Naive thymus-derived CD4-positive, alpha-beta T cell (primary cell): ENCODE measurements at places on chromosomes 1 and 21.

DNA sequence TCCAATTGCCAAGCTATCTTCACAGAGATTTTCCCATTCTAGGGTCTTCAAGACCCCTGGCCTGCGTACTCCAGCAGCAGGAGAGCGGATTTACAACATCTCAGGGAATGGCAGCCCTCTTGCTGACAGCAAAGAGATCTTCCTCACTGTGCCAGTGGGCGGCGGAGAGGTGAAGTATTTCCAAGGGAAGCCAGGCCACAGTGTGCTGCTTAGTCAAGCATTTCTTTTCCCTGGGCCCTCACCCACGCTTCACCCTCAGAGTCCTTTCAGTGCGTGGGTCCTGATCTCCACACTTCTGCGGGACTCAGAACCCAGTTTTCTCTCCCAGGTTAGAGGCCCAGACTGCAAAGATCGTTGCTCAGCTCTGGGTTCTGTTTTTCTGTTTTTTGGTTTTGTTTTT is 13.1 kb downstream of the CDCA8 start:
- no peak overlapping the region for H3K4me3 ChIP-seq
- no peak for DNase-seq

GRCh38 chr1:161491472-161491871 is 13.8 kb upstream of the FCGR2A start:
- no peak overlapping the region for H3K4me3 ChIP-seq
- no peak overlapping the region for H3K27ac ChIP-seq
- no peaks in the 10 kb centered on the region for H3K4me1 ChIP-seq
- no peak for DNase-seq
- no peaks in the 10 kb centered on the region for H3K27me3 ChIP-seq

GRCh38 chr1:216894494-216894893 is 171.3 kb upstream of the ESRRG start:
- no peaks in the 10 kb centered on the region for H3K27me3 ChIP-seq
- H3K36me3 ChIP-seq: no peaks in the 10 kb centered on the region
- DNase-seq: no peak
- H3K4me3 ChIP-seq: no peak overlapping the region
- no peak overlapping the region for H3K27ac ChIP-seq

DNA sequence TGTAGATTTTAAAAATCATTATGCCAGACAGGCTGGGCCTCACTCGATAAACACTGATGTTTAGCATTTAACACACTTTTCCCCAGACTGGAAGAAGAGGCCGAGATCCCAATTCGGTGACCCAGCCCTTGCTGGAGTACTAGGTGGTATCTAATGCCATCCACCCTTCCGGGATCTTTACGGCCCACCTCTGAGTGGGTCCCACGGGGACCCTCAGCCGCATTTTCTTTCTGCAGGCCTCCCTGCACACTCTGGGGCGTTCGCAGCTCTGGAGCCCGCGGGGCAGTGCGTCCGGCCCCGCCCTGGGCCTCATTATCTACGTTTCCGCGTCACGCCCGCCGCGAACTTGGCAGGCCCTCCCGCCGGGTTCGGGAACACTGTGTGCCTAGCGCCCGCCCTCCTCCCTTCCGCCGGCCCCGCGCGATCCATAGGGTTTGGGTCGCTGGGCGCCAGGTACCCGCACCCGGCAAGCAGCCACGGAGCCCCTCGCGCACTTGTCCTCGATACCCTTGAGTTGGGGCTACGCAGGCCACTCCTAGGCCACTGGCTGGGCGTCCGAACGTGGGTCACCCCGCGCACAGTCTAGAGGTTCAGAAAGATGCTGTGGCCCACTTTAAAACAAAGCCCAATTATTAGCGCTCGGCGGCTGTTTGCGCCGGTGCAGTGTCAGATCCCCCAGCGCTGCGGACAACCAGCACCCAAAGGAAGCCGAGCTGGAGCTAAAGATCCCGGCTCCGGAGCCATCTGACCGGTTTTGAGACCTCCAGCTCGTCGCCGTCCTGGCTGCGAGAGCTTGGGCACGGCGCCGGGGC is 950 bp upstream of the EVA1C start:
- H3K4me1 ChIP-seq: peaks cover 14% of the 10 kb centered on the region
- peak overlapping the region; percentile 85 for H3K27ac ChIP-seq
- peak; percentile 50 for DNase-seq
- H3K36me3 ChIP-seq: no peaks in the 10 kb centered on the region

DNA sequence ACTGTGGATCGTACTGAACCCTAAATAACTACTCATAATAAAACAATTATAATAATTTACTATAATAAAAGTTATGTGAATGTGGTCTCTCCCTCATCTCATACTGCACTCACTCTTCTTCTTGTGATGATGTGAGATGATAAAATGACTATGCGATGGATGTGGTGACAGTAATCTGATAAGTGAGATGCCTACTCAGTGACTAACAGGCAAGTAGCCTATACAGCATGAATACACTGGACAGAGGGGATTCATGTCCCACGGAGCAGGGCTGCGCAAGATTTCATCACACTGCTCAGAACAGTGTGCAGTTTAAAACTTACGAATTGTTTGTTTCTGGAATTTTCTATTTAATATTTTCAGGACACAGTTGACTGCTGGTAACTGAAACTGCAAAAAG is 304.0 kb downstream of the DUSP10 start:
- no peaks in the 10 kb centered on the region for H3K36me3 ChIP-seq
- DNase-seq: no peak
- no peak overlapping the region for H3K27ac ChIP-seq
- no peak overlapping the region for H3K4me3 ChIP-seq
- no peaks in the 10 kb centered on the region for H3K27me3 ChIP-seq
- H3K4me1 ChIP-seq: no peaks in the 10 kb centered on the region

GRCh38 chr1:15354580-15354965 is 55.1 kb upstream of the EFHD2 start:
- no peaks in the 10 kb centered on the region for H3K36me3 ChIP-seq
- no peak overlapping the region for H3K4me3 ChIP-seq
- no peak for DNase-seq
- H3K27ac ChIP-seq: no peak overlapping the region
- H3K4me1 ChIP-seq: no peaks in the 10 kb centered on the region

- no peaks in the 10 kb centered on the region for H3K27me3 ChIP-seq
- no peak overlapping the region for H3K27ac ChIP-seq
- no peak for DNase-seq
- no peaks in the 10 kb centered on the region for H3K36me3 ChIP-seq
- H3K4me3 ChIP-seq: no peak overlapping the region
Observed at GRCh38 chr1:208450958-208451357, 206.8 kb upstream of the PLXNA2 start.

DNA sequence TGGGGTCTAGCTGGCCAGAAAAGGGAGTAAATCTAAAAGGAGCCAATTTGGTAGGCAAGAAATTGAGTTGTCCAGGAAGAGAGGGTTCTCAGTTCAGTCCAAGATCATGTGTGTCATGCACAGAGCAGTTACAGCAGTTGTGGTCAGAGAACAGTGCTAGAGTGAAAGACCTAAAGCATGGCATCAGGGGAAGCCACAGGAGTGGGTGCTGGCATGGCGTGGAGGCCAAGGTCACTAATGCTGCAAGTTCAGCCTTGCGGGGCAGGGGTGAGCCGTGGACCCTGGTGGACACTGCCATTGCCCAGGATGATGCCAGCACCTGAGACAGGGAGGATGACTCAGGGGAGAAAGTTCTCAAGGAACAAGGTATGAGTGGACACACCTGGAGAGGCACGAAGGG is 16.6 kb upstream of the TMEM125 start:
- H3K4me3 ChIP-seq: no peak overlapping the region
- H3K27ac ChIP-seq: no peak overlapping the region
- no peaks in the 10 kb centered on the region for H3K36me3 ChIP-seq
- H3K27me3 ChIP-seq: no peaks in the 10 kb centered on the region
- H3K4me1 ChIP-seq: no peaks in the 10 kb centered on the region

DNA sequence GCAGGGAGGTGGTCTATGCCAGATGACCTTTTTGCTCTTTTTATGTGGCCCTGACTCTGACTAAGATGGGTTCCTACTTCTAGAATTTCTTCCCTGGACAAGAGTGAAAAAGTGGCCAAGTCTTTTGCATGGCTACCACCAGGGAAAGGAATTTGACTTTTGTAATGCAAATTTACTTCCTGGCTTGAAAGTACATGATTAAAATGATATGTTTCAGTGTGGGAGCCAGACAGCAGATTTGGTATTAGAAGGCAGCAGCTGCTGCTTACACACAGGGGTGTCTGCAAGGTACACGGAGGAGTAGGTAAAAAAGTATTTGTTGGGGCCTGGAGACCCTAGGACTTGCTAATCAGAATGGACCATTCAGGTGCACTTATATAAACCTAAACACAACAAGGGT is 78.4 kb downstream of the KCND3 start:
- DNase-seq: no peak
- no peaks in the 10 kb centered on the region for H3K36me3 ChIP-seq
- H3K27me3 ChIP-seq: no peaks in the 10 kb centered on the region
- H3K4me3 ChIP-seq: no peak overlapping the region
- no peaks in the 10 kb centered on the region for H3K4me1 ChIP-seq

DNA sequence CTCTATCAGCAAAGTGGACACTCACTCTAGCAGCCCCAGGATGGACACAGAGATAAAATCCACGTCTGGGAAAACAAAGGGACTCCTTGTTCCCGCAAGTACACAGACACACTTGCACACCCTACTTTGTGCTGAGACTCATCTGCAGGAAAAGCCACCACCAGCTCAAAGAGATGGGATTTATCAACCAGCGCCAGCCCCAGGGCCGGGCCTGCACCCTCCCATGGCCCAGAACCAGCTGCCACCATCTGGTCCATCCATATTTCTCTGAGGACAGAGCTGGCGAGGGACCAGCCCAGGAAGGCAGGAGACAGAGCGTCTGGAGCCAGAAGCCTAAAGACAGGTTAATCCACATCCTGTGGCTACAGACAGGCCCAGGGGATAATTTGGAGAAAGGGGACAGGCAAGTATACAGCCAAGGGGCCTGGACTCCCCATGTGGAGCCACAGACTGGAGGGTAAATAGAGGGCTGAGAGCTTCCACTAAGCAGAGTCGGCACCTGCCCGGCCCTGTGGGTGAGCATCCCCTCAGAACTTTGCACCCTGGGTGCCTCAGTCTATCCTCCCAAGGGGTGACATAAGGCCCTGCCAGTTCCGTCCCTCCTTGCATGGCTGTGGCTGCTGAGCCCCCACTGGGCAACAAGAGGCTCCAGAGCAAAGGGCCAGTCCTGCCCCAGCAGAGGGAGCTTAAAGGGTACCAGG is 233.9 kb downstream of the PTPRU start:
- no peak overlapping the region for H3K27ac ChIP-seq
- H3K27me3 ChIP-seq: no peaks in the 10 kb centered on the region
- H3K4me3 ChIP-seq: no peak overlapping the region
- no peaks in the 10 kb centered on the region for H3K4me1 ChIP-seq
- H3K36me3 ChIP-seq: no peaks in the 10 kb centered on the region

GRCh38 chr1:160499631-160500030 is 23.4 kb downstream of the SLAMF6 start:
- peaks cover 3% of the 10 kb centered on the region for H3K4me1 ChIP-seq
- H3K36me3 ChIP-seq: peaks cover 17% of the 10 kb centered on the region
- no peak overlapping the region for H3K27ac ChIP-seq
- H3K4me3 ChIP-seq: no peak overlapping the region
- DNase-seq: no peak

GRCh38 chr1:223271085-223271781 is 92.7 kb downstream of the SUSD4 start:
- H3K36me3 ChIP-seq: no peaks in the 10 kb centered on the region
- no peak overlapping the region for H3K27ac ChIP-seq
- H3K4me1 ChIP-seq: no peaks in the 10 kb centered on the region
- H3K4me3 ChIP-seq: no peak overlapping the region
- no peaks in the 10 kb centered on the region for H3K27me3 ChIP-seq

- H3K4me3 ChIP-seq: no peak overlapping the region
- no peak overlapping the region for H3K27ac ChIP-seq
- no peak for DNase-seq
Observed at GRCh38 chr1:231807541-231807940, 181.0 kb downstream of the DISC1 start.
